ENCODE measurements at places on chromosomes 6 and 20.

GRCh38 chr6:160356074-160356744, 8.0 kb downstream of the SLC22A3 start:
- no peak for DNase-seq

DNA sequence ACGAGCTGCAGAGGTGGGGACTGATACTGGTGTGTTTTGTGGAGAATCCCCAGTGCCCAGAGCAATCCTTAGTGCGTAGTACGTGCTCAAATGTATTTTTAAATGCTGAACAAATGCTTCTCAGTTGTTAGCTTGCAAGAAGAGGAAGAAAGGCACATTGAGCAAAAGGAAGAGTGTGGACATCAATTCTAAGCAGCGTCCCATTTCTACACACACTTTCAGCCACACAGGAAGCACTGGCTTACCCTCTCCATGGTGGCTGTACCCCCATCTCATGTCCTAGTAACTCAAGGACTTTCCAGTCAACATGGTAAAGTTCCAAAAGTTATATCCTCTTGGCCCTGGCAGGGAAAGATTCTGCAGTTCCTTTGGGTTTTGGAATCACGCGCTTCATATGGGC, 98.8 kb upstream of the NXT1 start:
- DNase-seq: no peak

DNA sequence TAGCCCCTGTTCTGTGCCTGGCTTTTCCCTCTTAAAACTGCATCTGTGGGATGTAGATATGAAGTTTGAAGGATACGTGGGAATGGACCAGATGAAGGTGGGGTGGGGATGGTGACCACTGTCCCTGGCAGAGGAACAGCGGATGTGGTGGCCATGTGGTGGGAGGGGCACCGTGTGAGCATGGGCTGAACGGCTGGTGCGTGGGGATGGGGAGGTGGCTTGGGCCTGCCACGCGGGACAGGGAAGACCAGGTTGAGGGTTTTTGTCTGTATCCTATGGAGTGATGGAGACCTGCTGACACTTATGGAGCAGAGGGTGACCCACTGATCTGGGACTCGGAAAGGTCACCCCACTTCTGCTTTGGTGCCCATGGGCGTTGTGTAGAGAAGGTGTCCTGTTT, 19.2 kb downstream of the PHACTR3 start:
- no peak for DNase-seq

GRCh38 chr6:131638013-131638412, 911 bp downstream of the ENPP3 start:
- DNase-seq: no peak

DNA sequence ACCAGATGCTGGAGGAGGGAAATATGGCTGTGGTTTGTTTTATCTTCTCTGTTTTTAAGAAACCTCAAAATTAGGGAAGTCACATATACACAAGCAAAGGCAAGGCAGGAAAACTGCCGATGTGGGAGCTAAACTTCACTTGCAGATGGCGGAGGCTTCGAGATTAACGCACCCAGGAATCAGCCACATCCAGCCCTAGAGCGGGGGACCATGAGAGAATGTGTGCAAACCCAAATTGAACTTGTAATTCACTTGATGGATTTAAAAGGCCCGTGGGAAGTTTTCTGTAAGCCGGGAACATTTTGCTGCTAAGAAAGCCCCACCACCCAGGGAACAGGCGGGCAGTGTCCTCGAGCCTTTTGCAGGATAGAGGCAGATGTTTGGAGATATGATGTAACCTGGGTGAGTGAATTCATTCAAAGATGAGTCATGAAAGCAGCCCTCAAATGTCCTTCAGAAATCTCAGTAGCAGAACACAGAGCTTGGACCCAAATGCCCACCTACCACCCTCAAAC, 39.9 kb downstream of the PREX1 start:
- no peak for DNase-seq

GRCh38 chr6:134026597-134026996, 25.8 kb downstream of the SLC2A12 start:
- DNase-seq: no peak

DNA sequence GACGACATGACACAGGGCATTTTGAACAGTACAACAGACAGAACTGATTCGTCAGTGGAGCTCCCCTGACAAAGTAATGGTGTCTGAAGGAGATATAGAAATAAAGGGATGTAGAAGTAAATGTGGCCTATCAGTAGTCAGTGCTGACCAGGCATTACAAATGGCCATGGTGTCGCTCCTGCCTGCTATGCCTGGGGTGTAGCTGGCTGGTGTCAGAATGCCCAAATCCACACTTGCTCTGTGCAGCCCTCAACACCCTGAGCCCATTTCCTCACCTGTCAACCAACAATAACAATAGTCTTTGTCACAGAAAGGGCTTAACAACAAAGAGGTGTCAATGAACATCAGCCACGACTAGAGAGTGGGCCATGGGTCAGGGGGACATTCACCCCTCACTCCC, 53.2 kb downstream of the MAP3K5 start:
- no peak for DNase-seq

DNA sequence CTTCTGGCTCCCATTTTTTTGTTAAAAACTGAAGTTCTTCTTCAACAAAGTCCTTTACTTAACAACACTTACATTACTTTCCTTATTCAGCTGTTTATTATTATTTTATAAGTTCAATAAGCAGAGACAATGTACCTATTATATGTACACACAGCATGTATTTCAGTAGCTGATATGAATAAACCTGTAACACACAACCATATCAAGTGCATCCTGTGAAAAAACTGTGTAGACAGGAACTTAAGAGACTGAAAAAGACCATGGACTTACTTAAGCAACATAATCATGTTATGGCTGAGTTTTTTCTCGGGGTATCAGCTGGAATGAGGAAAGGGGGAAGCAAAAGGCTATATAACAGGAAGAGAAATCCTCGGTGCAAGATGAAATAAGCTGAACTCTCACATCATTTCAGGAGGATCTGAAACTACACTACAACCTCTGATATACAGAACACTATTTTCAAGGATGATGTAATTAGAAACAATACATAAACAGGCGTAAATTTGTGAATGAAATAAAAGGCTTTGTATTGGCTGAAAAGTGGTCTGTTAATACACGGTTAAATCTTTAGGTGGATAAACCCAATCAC, 70.9 kb downstream of the REV3L start:
- no peak for DNase-seq

- no peak for DNase-seq
Measured at GRCh38 chr6:121539439-121539838, 104.0 kb downstream of the GJA1 start.

GRCh38 chr20:38809942-38810341, 4.4 kb downstream of the PPP1R16B start:
- DNase-seq: no peak

GRCh38 chr20:17873410-17874270, 95.0 kb downstream of the SNX5 start:
- peak; percentile 81 for DNase-seq

DNA sequence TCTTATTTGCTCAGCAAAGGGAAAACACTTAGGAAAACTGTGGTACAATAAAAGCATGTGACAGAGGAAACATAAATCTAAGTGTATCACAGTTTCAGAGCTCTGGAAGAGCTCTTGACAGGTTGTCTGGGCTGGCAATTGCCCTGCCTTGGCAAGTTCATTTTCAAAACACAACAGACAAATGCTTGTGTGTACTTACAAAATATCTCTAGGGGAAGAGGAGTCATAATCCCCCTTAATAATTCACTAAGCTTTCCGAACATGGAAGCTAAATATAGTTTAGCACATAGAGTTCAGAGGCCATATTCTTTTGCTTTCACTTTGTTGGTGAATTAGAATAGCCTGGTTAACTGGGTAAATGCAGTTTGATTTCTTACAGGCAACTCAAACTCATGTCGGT, 211.6 kb upstream of the THEMIS start:
- no peak for DNase-seq

DNA sequence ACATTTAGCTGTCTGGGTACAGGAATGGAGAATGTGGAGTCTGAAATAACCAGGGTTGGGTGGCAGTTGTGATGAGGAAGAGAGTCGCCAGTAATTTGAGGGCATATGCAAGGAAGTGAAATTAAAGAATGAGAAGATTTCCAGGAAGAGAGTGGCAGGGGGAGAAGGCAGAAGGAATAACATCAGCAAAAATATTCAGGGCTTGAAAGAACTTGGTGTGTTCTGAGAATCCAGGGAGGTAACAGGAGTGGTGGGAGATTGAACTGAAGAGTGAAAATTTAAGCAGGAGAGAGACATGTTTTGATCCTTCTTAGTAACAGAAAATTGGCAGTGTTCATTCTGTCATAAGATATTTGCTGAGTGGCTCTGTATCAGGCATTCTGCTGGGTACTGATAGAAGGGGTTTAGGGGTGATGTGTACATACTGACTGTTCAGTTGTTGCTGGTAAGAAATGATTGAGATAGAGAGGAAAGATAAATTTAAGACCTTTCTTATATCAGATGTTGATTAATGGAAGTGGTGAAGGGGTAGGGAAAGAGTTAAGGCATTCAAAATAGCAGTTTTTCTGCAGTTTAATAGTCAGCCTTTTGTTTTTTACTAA, 54.7 kb downstream of the PHF20 start:
- no peak for DNase-seq

DNA sequence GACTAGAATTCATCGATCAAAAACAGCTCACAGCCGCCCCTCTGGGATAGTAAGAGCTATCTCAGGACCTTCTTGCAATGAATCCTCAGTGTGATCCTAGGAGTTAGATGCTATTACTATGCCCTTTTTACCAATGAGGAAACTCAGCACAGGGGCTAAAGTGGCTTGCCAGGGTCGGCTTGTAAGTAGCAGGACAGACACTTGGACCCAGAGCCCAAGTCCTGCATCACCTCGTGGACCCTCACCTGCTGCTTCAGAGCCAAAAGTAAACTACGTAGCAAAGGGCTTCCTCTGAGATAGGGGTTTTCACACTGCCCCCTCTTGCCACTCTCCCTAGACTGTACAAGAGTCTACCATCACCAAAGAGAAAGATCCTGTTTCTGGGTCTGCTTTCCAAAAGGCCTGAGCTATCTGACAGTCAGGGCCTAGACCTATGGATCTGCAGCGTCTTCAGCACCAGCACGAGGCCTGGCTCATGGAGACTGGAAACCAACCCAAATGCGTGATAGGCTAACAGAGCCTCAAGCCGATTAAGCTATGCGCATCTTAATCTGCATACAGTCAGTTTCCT, 172.3 kb downstream of the ANKRD60 start:
- DNase-seq: no peak

GRCh38 chr20:62901891-62902290, 24.4 kb downstream of the DIDO1 start:
- DNase-seq: no peak

DNA sequence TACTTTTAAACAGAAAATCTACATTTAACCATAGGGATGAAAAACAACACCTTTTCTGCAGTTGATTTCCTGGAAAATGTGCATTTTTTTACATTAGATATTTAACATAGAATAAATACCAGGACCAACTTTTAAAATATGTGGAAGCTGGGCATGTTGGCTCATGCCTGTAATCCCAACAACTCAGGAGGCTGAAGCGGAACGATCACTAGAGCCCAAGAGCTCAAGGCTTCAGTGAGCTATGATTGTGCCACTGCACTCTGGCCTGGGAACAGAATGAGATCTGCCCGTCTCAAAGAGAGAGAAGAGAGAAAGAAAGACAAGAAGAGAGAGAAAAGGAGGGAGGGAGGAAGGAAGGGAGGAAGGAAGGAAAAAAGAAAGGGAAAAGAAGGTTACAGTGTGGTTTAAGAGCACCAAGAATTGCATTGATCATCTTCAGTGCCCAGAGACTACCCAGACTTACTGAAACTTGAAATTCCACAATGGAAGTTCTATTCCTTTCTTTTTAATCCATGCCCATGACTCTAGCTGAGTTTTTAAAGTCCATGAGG, 189.4 kb upstream of the ARID1B start:
- no peak for DNase-seq

DNA sequence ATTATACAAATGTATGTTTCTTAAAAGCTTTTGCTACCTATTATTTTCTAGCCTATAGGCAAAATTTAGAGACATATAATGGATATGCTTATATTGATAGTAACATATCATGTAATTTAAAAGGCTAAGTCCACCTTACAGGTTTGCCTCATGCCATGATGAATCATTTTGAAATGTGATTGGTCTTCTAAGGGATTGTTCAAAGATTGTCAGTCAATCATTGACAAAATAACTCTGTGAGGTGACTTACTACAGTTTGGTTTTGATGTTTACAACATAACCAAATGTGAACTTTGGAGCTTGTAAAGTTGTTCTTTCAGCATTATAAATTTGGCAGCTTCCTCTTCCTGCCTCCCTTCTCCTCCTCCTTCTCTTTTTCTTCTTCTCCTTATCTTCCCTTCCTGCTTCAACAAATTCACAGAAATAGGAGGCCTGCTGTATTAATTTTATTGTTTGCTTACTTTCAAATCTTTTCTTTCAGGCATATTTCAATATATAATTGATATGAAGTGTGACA, 39.7 kb upstream of the ZFP64 start:
- DNase-seq: no peak

GRCh38 chr6:142297996-142298753, 3.6 kb upstream of the ADGRG6 start:
- peak; percentile 70 for DNase-seq

DNA sequence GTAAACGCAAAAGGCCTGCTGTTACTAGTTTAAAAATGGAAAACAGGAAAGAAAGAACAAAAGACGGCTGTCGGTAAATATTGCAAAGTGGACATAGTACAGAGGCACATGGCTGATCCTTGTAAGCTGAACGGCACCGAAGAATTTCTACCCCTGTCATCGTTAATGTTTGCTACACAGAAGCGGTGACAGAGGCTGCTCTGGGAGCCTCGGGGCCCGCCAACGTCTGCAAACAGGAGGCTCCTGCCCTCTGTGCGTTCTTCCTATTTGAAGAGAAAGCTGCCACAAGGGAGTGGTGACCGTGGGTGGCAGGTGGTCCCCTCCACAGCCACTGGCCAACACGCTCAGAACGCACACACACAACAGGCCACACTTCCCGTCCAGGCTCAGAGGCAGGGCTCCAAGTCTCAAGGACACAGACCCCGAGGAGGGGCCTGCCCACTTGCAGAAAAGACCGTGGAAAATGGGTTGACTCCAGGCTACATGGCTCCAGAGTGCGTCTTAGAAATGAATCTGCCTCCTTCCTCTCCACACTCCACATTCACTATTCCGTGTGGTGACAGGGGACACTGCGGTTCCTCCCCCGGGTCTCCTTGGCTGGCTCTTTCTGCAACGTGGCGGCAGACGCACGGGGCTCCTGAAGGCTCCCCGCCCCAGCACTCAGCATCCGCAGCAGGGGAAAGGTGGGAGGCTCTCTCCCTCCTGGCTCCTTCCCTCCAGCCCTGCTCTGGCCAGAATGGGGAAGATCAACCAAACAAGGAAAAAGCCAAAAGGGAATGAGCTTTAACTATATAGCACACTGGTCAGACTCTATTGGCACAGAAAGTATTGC, 64.5 kb downstream of the GMPR start:
- no peak for DNase-seq

- DNase-seq: no peak
Measured at GRCh38 chr6:166677941-166678340, 50.9 kb upstream of the RPS6KA2 start.

All from AG04449 (cell line).